ENCODE measurements at places on chromosomes 2 and 18.

DNA sequence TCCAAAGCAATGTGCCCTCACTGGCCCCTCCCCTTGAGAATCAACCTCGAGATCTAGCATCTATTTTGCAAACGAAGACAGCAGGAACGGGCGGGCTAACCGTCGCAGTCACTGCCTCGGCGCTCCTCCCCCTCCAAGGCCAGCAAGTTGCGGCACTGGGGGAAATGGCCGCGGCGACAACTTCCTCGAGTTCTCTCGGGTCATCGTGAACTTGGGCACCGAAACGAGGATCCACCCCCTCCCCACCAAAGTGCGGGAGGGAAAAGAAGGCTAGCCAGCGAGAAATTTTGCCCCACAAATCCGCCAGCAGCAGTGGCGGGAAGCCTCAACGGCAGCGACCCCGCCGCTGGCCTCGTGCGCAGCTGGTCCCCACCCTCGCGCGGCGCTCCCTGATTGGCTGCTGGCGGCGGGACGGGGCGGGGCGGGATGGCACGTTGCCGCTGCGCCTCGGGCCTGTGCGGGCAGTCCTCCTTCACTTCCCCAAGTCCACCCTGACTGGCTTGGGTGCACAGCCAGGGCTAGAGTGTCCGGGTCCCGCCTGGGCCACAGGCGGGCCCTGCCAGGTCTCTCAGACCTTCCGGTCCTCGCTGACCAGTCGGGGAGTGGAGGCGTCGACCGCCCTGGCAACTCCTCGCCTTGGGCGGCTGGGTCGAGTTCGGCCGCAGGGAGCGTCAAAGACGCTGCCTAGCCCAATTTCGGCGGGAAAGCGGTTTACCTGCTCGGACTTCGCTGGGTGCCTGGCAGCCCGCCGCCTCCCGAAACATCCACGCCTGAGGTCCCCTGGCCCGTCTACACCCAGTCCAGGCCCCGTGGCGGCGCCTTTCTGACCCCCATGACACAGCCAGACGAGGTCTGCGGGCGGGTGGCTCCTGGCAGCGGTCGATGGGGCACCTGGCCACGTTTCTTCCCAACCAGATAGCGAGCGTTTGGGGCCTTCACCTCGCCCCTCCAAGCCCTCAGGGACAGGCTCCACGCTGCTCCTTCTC is at the start of gene BOLL:
BOLL (minus strand) TSS at position 364 of the 986 bp plus-strand sequence. CDS start 3,469 bp downstream, outside the sequence.
- no peak for DNase-seq

GRCh38 chr2:60602388-60602787 is 48.9 kb upstream of the BCL11A start:
- no peak for DNase-seq

DNA sequence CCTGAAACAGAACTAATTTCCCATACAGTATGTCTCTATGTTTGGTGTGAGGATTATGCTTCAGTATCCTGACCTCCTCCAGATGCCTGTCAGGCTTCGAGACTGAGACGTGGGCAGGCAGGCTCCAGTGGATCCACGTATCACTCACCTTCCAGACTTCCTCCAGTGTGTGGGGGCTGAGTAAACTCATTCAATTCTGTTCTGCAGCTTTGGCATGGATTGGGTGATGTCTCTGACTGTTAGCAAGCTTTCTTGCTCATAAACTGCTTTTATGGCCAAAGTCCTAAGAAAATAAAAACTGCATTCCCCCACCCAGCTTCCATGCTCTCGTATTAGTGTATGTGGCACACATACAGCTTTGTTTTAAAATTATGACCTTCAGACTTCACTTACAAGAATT is 53.6 kb downstream of the CCDC93 start:
- no peak for DNase-seq

- DNase-seq, result no peak
Measured at GRCh38 chr2:88897715-88898114, 206.2 kb downstream of the RPIA start.

DNA sequence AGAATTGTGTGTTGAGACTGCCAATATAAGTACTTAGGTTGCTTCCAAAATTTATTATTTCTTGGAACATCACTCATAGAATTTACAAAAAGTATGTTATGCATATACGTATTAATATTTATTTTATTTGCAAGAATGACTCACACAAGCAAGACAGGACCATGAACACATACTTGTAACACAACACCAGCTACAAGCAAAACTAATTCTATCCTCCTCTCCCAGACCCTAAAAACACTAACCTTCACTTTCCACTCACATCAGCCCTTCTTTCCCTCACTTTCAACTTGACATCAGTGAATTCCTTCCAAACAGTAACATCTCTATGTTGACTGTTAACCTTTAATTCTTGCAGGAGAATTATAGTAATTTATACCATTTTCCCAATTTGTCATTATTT is 24.3 kb downstream of the OSBPL1A start:
- DNase-seq, result no peak

- DNase-seq, result no peak
Measured at GRCh38 chr2:9398881-9399780, 24.2 kb downstream of the ITGB1BP1 start.

- DNase-seq, result no peak
Measured at GRCh38 chr2:75456111-75456510, 104.6 kb downstream of the EVA1A start.

DNA sequence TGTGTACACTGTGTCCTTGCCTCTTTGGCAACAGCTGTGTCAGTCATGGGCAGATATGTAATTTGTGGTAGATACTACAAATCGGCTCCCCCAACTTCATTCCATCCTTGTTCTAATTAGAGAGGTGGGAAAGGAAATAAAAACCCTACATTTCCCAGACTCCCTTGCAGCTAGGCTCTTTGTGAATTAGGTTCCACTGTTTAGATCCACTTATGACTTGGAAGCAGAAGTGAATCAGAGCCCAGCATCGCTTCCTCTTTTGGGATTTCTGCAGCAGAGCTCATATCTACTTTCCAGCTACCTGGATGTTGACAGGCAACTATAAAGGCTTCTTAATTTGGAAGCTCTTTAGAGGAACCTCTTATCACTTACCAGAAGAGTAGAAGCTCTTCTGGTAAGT is 34.1 kb upstream of the NARS1 start:
- no peak for DNase-seq

GRCh38 chr2:54047091-54047490 is 68.3 kb upstream of the ACYP2 start:
- DNase-seq, result no peak

DNA sequence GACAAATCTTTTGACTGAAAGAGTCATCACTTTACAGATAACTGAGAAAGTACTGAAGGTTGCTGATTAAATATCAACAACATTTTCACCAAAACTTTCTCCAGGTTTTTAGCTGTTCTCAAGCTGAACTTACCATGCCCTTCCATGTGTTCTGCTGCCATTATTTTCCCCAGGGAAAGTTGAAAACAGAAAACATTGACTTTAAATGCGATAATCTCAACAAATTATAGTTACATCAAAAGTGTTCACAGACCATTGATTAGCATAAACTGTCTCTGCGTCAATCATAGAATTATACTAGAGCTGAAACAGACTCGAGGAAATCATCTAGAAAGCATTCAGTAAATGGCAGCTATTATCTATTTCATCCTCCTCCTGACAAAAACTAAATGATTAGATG is 51.4 kb downstream of the TRAPPC8 start:
- no peak for DNase-seq

- peak; percentile 44 for DNase-seq
Measured at GRCh38 chr18:62715759-62716615, 646 bp downstream of the PHLPP1 start.

DNA sequence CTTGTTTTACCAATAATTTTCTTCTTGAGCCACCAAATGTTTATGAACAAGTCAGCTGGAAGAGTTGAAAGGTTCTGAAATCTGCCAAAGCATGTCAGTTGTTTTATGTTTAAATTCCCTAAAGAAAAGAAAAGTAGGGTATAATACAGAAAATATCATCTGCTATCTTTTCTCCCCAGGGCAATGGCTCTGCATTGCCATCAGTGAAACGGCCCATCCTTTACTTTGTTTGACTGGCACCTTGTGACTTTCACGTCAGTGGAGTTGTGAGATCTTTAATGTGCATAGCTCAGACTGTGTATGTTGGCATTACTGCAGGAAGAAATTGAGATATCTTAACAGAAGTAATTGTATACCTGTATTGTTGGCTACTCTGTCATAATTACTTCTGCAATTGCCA is 239.9 kb downstream of the THSD7B start:
- DNase-seq, result no peak

DNA sequence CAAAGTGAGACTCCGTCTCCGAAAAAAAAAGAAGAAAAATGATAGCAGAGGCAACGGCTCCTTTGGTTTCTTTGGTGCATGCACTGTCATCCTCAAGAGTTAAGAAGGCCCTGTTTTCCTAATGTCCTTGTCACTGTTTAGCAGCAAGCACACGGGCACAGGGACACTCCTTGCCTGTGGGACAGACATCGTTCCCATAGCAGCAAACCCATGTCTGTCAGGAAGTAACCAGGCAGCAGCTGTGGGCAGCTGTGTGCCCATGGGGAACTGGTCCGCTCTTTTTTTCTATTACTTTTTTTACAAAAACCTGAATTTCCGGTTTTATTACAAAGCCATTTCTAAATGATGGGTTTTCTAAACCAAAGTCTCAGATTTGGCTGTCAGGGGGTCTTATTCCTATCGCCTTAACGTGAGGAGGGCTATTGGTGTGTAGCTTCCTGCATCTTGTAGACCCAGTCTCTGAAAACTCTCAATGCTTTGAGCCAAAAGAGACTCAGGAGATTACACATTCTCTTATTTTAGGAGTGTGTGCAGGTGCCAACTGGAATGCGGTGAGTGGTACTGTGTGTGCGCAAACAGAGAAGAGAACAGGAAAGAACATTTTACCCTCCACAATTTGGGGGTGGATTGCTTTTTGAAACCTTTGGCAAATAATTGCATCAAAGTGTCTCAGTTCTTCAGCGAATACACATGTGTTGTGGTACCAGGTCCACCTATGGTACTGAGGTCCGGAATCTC is 109.6 kb downstream of the COLEC12 start:
- no peak for DNase-seq

DNA sequence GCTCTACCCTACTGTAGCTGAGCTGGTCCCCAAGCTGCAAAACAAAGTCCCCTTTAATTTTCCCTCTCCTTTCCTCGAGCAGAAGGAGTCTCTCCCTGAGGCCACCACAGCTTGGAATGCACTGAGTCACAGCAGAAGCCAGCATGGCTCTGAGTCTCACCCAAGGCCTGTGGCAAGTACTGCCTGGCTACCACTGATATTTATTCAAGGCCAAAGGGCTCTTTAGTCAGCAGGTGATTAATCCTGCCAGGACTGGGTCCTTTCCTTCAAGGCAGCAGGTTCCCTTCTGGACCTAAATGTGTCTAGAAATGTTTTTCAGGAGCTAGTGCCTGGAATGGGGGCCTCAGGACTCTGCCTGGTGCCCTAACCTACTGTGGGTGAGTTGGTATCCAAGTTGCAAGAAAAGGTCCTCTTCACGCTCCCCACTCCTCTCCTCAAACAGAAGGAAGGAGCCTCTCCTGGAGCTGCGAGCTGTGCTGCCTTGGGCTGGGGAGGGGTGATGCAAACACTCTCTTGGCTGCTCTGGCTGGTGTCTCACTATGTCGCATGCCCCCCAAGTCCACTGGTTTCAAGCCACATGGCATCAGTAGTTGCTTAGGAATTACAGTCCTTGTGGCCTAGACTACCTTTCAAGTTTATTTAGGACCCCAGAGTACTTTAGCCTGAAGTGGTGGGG is 53.4 kb downstream of the CD28 start:
- no peak for DNase-seq

GRCh38 chr2:18540872-18541271 is 19.6 kb downstream of the RDH14 start:
- no peak for DNase-seq

GRCh38 chr2:38178556-38179419 is 102.8 kb upstream of the CYP1B1 start:
- no peak for DNase-seq

GRCh38 chr2:37819186-37819585 is 105.9 kb upstream of the RMDN2 start:
- DNase-seq, result no peak

DNA sequence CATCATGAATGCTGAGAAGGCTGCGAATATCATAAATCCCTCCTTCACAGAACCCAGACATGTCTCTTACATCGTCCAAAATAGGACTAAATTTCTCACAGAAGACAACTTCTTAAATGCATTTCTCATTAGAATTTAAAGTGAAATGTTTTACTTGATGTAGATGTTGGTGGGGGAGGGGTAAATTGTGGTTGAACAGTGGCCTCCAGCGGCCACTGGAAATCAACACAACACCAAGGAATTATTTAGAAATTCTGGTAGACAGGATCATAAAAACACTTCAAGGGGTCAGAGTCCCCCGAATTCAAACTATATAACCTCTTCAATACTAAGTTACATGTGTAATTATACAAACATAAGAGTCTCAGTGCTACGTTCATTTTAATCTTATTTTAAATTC is 135.9 kb downstream of the ABCA12 start:
- no peak for DNase-seq

- no peak for DNase-seq
Measured at GRCh38 chr2:216775043-216775453, 79.7 kb upstream of the IGFBP5 start.

GRCh38 chr2:119760237-119760955 is 674 bp downstream of the PTPN4 start:
- peak; percentile 5 for DNase-seq

- DNase-seq, result no peak
Measured at GRCh38 chr2:153004627-153005026, 286.2 kb downstream of the ARL6IP6 start.

- DNase-seq, result no peak
Measured at GRCh38 chr2:129056309-129056958, 737.8 kb upstream of the HS6ST1 start.

DNA sequence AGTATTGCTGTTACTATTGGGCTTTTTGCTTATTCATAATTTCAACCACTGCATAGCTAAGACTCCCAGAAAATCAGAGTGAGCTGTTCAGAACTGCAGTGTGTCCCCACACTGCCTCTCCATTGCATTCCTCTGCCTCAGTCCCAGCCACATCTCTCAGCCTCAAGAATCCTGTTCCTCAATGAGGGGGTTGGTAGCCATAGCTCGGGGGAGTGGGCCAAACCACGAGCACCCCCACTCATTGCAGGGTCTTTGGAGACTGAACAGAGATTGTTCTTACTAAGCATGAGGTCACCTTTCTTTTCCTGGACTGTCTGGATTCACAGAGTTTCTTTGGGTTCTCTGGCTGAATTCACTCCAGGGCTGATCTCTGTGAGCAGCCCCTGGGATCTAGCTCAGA is 161.1 kb downstream of the GFPT1 start:
- DNase-seq, result no peak

- DNase-seq, result no peak
Measured at GRCh38 chr2:127175041-127175721, 44.9 kb downstream of the CYP27C1 start.

GRCh38 chr2:144430722-144431391 is 89.1 kb downstream of the ZEB2 start:
- no peak for DNase-seq

DNA sequence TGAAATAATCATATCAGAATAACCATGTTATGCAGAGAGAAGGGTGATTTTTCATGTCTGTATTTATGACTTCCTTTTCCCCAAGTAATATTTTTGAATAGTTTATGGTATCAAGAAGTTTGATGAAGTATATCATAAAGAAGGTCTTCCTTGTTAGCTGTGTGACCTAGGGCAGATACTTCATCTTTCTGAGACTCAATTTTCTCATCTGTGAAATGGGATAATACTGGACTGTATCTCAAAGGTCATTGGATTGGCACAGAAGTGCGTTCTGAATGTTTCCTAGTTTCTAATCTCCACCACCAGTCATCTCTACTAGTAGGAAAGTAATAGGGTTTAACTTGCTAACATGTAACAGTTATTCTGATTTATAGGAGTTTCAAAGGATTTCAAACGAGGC is 52.6 kb downstream of the DGKD start:
- no peak for DNase-seq

- no peak for DNase-seq
Measured at GRCh38 chr2:165697748-165698443, 96.2 kb downstream of the GALNT3 start.

GRCh38 chr2:26590508-26590907 is 50.7 kb downstream of the CIB4 start:
- no peak for DNase-seq
